AG09309 (cell line): ENCODE measurements at places on chromosomes 16 and 17.

DNA sequence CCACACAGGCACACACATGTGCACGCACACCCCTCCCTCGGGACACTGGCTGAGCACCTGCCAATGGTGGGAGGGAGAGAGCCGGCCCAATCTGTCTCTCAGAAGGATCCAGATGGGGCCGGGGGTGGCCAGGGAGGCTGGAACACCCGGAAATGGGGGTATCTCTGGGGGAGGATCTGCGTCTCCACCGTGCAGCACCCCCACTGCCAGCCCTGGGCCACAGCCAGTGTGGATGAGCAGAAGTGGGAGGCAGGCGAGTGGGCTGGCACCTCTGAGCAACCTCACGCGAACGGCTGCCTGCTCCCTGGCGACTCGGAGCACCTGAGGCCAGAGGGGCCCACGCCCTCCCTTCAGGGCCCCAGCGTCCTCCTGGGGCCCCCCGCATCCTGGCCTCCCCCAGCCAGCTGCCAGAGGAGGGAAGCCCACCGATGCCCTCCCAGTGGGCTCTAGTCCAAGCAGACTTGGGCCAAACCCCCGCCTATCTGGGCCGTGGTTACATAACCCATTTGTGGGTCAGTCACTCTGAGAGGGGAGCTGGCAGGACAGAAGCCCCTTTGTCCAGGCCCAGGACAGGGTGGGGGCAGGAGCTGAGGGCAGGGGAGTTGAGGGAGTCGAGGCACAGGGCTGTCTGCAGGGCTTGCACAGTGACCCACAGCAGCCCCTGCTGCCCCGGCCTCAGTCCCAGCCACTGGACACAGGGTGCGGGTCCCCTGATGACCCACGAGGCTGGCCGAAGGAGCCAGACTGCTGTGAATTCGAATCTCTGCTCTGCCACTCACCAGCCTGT, 5.6 kb downstream of the CASKIN1 start:
- DNase-seq: no peak

DNA sequence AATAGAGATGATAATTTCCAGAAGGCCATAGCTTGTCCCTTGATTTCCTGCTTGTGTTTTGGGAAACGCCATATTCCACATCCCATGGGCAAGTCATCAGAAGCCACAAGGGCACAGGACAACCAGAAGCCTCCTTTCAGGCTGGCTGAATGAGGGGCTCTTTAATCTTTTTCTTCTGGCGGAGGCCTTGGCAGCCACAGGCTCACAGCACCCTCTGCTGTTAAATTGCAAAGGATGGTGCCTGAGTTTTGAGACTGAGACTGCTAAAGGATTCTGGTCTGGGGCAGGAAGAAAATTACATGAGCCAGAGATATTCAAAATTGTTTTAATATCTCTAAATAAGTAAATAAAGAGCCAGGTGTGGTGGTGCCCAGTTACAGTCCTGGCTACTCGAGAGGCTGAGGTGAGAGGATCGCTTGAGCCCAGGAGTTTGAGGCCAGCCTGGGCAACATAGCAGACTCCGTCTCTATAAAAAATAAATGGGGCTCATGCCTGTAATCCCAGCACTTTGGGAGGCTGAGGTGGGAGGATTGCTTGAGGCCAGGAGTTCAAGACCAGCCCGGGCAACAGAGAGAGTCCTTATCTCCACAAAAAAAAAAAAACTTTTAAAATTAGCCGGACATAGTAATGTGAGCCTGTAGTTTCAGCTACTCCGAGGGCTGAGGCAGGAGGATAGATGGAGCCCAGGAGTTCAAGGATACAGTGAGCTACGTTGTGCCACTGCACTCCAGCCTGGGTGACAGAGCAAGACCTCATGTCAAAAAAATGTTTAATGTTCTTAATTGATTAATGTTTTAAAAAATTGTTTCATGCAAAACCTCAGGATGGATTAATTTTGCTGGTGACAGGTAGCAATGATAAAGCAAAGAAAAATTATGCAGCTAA, 26.3 kb downstream of the AARSD1 start:
- peak; percentile 20 for DNase-seq

- DNase-seq: no peak
Measured at GRCh38 chr16:67207249-67208091, 8.5 kb downstream of the ELMO3 start.

DNA sequence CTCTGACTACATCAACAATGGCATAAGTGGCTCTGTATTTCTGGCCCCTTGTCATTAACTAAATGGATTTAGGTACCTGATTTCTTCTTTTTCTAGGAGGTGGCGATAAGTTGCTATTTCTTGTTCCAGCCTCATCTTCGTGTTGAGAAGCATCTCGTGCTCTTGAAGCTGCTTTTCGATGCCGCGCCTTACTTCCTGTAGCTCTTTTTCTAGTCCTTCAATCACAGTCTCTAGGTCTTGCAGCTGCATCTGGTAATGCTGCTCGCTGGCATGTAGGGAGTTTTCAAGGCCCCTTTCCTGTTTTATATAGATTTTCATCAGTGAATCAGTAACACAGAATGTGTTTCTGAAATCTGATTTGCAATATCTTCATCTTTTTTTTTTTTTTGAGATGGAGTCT, 5.1 kb downstream of the KRT222 start:
- no peak for DNase-seq

DNA sequence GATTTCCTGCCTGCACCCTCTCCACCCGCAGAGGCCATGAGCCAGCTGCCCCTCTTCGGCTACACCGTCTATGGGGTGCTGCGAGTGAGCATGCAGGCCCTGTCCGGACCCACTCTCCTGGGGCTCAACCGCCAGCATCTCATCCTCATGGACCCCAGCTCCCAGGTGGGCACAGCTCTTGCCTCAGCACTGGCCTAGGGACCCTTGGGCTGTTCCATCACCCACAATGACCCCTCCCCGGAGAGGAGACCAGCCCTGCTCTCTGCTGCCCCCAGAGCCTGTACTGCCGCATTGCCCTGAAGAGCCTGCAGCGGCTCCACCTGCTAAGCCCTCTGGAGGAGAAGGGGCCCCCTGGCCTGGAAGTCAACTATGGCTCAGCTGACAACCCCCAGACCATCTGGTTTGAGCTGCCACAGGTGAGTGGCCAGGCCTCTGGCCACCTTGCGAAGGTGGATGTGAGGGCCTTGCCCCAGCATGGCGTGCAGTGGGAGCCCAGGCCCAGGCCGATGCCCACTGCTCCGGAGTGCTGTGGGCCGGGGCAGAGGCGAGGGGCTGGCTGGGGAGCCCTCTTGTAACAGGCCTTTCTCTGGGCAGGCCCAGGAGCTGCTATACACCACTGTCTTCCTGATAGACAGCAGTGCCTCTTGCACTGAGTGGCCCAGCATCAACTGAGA, 7.3 kb upstream of the SMIM5 start:
- DNase-seq: no peak

DNA sequence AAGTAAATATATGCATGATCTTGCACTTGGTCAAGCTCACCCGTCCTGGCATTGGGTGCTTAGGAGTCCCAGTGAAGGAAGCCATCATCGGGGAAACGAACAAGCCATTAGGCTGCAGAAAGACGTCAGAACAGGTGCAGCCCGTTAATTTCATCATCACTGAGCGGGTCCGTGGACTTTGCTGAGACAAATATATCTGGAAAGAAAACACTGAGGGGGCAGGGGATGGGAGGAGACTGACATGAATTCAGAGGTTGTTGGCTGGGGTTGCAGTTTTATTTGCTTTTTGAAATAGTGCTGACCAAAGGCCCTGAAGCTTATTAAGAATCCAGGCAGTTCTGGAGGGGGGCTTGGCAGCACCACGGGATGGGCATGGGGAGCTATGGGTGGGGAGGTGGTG, 207.2 kb downstream of the ENGASE start:
- no peak for DNase-seq

GRCh38 chr17:21013983-21014382, 28.8 kb downstream of the USP22 start:
- DNase-seq: no peak

GRCh38 chr17:39635614-39636176, 1.2 kb upstream of the STARD3 start:
- no peak for DNase-seq

- DNase-seq: no peak
Measured at GRCh38 chr17:77889135-77889505, 69.4 kb upstream of the TNRC6C start.

GRCh38 chr16:88721236-88721635, 14.9 kb downstream of the CTU2 start:
- no peak for DNase-seq

GRCh38 chr17:10633738-10634379, 23.2 kb downstream of the MYH3 start:
- DNase-seq: no peak

- DNase-seq: no peak
Measured at GRCh38 chr17:58730937-58731336, 24.7 kb upstream of the PPM1E start.

DNA sequence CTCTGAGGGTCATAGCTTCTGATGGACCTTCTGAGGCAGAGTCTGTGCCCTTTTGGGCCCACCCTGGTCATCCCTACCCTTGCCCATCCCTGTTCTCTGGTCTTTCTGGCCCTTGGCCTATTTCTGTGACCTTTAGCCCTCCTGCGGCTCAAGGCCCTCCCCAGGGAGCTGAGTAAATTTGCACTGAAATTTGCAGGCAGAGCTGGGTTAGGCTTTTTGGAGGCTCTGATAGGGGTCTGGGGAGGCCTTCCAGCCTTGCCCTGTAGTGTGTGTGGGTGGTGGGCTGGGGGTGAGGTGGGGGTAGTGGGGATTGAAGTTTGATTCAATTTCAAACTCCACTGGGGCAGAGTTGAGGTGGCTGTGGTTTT, 17.8 kb downstream of the RARA start:
- DNase-seq: no peak

DNA sequence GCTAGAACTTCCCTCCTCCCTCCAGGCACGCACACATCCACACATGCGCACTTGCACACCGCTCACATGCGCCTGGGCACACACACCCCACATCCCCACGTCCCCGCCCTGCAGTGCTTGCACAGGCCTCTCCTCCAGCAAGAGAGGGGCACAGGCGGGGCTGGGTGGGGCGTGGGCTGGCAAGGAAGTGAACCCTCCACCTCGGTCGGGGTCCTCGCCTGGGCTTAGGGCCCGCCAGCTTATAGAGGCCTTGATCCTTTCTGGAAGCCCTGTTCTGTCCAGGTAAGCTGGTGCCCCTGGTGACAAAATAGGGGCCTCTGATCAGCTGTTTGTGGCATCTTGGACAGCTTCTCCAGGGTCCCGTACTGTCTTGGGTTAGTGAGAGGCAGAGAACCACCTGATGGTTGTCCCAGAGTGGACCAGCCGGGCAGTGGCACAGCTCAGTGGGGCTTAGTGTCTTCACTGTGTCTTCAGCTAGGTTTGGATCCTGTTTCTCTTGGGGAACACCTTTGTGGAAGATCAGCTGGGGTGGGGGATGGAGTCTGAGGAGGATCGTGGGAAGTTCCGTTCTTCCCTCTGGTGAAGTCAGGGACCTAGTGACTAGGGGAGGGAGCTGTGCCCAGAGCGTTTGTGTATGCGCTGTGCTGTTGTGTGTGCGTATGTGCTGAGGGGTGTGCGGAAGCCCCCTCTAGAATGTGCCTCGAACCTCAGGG, 12.1 kb downstream of the TBX4 start:
- no peak for DNase-seq

DNA sequence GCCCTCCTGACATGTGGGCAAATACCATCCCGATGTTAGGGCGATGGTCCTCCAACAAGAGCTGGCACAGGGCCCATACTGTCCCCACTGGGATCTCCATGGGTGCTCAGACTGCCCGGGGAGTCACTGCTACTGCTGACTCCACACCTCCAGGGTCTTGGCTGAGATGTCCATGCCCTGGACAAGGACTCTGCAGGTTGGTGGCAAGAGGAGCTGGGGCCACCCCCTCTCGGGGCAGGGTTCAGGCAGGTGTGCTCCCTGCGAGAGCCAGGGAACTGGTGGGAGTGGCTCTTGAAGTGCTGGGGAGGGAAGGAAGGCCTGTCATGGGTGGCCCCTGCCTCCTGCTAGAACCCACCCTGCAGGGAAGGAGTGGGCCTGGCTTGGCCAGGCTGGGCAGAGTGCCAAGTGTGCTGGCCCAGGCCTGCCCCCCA, 6.4 kb downstream of the CASKIN2 start:
- DNase-seq: no peak

GRCh38 chr17:56213031-56213430, 59.8 kb downstream of the ANKFN1 start:
- DNase-seq: no peak

- peak; percentile 54 for DNase-seq
Measured at GRCh38 chr17:72467841-72468653, 347.2 kb downstream of the SOX9 start.

- DNase-seq: no peak
Measured at GRCh38 chr16:73142053-73142854, 94.3 kb upstream of the ZFHX3 start.

GRCh38 chr16:55189682-55190636, 134.0 kb upstream of the IRX6 start:
- no peak for DNase-seq

GRCh38 chr17:36506249-36506826, 19.9 kb downstream of the ZNHIT3 start:
- DNase-seq: no peak

GRCh38 chr16:79628988-79629387, 28.5 kb upstream of the MAF start:
- DNase-seq: no peak

GRCh38 chr16:51111759-51112158, 39.3 kb downstream of the SALL1 start:
- no peak for DNase-seq

DNA sequence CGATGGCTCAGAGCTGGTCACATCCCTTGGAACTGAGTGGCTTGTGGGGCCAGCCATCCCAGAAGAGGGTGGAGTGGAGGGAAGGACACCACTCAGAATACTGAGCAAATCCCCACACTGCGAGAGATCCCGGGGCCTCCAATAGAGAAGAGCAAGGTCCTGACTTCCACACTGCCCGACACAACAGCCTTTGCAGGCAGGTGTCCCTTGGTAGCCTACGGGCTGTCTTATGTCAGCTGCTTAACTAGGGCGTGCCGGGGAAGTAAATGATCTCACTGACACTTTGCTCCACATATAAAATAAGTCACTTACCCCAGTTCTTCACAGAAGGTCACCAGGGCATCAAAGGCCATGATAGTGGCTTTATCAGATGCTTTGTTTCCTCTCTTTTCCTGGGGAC, 16.1 kb downstream of the RECQL5 start:
- no peak for DNase-seq

DNA sequence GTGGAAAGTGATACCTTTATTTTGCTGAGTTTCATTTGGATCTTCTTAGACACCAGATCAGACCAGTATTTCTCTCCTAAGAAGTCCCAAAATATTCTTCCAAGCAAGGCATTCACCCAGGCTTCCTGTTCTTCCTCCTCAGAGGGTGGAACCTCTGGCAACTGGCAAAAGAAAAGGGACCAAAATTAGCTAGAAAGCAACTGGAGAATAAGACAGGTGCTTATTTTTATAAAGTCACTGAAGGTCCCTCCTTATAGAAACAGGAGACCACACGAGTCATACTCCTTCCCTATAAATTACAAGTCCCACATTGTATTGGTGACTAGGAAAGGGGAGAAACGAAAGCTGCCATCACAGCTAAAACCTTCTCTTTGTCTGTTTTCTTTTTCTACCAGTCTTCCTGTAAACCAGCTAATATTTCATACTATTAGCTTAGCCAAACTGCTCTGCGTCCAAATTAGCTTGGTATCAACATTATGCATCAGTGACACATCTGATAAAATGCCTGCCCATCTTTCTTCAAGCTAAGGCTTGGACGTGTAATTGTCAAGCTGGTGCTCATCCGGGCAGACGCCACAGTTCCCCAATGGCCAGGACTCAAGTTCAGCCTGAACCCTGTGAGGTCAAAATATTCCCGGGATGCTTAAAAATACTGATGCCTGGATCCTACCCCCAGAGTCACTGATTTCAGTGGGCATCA, 47.5 kb upstream of the ERN1 start:
- no peak for DNase-seq
